ENCODE measurements at places on chromosomes 5 and 9. TPM values are rescaled to one million over a fixed set of nuclear protein-coding genes. Genes with fewer than 3 reads are reported as not detected.

DNA sequence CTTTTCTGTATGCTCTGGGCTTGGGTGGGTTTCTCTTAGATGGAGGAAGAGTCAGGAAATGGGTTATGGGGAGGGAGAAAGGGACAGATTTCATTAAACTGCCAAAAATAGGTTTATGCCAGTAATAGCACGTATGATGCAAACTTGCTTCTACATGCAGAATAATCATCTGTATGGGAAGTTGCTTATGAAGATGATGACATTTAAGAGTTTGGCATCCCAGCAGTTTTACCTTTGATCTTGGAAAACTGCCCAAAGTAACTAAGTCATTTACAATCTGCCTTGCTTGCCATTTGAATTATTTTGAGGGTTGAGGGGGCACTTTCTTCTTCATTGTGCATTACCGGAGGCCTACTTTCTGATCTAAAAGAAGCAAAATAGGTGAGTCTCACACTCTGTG, 282.9 kb upstream of the ANKRD55 start:
- DNase-seq = no peak

Gene STPG3
- not detected for polyA plus RNA-seq

- DNase-seq = peak; percentile 98
Measured at GRCh38 chr9:72476617-72477437, 44.6 kb upstream of the TMC1 start.

Gene ACOT12
- not detected for polyA plus RNA-seq

GRCh38 chr9:129321286-129322021, 143.4 kb upstream of the IER5L start:
- DNase-seq = no peak

Gene PCDHGA10
- 0.03 TPM for polyA plus RNA-seq

GRCh38 chr5:67731886-67732285, 483.7 kb upstream of the PIK3R1 start:
- DNase-seq = no peak

DNA sequence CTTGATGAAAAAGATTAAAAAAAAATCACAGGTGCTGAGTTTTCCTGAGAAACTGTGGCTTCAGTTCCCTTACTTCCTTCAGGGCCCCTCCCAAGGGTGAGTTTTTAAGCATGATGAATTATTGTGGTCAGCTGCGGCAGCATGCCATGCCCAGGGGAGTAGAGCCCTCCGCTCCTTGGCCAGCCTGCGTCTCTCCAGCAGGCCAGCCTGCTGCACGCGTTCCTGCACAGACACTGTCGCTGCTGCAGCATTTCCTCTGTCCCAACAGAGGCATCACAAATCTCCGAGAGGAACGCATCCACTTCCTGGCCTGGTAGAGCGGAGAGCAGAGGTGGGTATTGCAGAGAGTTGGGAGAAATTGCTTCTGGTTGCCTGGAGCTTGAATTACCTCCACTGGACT, 26.1 kb upstream of the GLRA1 start:
- peak; percentile 29 for DNase-seq

DNA sequence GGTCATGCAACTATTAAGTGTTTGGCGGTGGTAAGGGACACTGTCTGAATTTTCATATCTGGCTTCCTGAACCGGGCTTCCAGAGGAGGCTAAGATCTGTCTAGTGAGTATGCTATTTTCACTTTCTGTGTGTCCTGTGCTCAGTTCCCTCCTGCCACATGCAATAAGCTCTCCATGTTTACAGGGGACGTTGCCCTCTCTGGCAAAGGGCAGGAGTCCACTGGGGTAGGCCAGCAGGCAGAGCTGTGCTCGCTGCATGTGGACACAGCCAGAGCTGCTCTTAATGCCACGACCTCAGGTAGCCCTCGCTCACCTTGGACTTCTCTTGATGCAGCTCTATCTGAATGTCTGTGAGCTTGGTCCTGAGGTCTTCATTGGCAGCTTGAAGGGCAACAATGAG, 111.2 kb downstream of the JAKMIP2 start:
- no peak for DNase-seq

Gene GDA
- polyA plus RNA-seq = 0.01 TPM

All from mammary epithelial cell (primary cell).